ENCODE measurements at places on chromosomes 2 and 18.
A peak's percentile ranks its signal among the peaks of the same experiment; 100 is the strongest.

DNA sequence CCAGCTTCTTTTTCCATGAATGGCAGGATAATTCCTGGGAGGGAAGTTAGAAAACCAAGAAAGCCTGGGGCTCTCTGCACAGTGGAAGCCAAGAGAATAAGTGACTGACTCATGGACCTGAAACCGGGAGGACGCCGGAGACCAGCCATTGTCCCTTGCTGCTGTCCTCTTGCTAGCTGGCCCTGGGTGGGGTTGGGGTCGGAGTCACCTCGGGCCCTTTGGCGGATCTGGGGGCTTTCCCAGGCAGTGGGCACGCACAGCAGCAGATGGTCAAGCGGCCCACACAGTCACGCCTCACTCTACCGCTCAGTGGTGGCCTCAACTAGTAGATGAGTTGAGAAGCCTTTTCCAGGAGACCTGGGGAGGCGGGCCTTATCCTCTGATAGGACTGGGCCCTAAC lies 15.6 kb downstream of the EFHD1 start:
- DNase-seq: no peak

DNA sequence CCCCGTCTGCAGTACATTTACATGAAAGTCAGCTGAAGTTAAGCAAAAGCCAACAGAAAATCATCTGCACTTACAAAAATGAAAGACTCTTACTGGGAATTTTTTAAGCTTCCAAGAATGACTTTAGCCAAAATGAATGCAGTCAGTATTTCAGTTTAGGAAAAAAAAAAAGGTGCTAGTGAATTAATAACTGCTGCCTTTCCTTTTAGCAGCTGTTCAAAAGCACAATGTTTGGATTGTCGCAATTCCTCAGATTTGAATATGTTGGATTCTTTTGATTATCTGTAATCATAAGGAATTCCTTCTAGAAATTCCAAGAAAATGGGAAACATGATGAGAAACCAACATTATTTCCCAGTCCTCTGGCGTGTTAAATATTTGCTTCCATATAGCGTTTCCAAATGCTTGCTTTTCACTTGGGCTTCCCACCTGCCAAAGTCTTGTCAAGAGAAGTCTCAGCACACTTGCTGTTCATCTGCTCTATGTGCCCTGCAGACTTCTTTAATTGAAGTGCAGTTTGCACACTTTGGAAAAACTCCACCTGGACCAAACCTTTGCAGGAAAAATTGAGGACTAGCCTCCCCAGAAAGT lies 653.0 kb upstream of the SLC39A10 start:
- no peak for DNase-seq

DNA sequence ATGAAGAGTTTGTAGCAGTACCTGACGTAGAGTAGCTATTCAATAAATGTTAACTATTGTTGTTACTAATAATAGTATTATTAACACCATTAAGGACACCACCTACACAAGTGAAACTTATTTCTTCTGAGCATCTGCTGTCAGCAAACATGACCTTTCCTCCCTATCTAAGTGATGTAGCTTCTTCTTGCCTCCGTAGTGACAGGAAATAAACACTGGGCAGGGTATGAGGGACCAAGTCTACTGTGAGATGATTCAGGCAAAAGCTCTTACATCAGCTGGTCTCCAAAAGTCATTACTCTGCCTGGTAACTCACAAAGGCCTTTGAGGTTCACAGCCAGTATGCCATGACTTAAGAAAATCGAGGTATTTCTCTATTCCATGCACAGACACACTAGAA lies 750.5 kb downstream of the CPS1 start:
- DNase-seq: no peak

DNA sequence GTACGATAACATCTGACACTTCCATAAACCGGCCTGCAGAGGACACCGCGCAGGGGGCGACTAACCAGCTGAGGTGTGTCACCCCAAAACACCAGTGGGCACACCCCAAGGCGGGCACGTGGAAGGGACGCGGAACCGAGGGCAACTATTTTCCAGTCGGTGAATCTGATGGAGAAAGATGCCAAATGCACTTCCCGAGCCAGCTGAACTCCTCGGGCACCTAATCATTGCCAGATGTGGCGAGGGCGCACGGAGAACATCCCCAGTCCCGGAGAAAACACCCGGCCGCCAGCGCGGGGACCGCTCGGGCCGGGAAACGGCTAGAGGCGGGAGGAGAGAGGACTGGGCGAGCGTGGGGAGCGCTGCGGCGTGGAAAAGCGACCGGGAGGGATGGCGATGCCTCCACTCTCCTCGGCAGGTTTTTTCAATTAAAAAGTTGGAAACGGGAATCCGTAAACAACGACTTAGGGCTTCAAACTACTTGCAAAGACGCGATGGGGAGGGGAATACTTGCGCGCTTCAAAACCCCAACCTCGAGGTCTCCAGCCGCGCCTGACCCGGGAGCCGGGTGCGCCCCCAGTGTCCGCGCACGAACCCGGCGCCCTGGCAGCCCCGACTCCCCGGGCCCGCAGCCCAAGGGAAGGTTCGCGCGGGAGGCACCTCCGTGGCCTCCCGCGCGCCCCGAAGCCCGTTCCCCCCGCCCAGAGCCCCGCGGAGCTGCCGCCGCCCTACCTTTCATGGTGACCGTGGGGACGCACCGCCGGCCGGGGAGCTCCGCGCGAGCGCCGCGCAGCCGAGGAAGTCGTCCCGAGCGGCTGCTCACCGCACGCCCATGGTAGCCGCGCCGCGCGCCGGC lies 497 bp downstream of the COLEC12 start:
- no peak for DNase-seq

DNA sequence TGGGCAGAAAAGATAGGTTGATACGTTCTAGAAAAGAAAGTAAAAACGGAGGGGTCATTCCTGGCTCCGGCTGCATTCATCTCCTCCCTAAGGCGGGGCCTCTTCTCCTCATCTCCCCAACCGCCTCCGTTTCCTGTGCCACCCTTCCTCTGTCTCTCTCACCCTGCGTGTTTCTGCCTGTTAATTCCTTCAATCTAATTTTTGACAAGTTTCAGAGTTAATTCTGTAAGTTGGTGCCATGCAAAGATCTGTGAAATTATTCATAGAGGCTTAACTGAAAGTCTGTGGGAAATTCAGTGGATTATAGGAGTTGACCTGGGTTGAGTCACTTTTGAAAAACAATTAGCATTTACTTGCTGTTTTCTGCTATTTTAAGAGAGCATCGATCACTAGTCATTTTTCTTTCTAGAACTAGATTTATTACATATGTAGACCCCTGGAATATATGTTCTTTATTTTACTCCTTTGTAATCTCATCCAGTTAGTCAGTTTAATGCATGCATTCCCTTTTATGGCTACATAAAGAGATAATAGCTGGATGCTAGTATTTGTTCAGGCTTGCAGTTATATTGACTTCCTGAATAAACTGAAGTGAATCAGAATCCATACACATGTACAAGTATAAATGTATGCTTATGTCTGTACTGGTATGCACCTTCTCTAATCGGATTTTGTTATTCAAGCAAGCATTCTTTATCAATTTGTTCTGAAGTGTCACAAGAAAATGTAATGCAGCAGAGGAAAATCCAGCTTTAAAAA lies 91.1 kb downstream of the EML6 start:
- DNase-seq: no peak

DNA sequence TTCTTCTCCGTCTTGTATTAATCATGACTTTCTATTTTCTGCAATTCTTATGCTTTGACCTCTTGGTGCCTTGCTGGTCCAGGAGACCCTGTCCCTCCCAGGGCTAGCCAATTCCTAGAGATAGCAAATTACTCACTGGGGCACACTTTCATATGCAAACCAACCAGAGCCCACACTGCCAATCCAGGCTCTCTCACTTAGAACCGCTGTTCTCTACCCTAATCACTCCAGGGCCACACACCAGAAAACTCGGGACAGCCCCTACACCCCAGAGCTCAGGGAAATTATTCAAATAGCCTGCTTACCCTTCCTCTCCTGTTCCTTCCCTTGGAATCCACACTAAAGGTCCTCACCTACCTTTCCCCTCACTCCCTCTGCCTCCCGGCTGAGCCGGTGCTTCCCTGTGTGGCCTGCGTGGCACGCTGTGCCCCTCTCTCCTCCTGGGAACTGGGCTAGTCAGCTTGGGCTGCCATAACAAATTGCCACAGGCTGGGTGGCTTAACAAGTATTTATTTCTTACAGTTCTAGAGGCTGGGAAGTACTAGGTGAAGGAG lies 41.7 kb downstream of the VWA3B start:
- no peak for DNase-seq

DNA sequence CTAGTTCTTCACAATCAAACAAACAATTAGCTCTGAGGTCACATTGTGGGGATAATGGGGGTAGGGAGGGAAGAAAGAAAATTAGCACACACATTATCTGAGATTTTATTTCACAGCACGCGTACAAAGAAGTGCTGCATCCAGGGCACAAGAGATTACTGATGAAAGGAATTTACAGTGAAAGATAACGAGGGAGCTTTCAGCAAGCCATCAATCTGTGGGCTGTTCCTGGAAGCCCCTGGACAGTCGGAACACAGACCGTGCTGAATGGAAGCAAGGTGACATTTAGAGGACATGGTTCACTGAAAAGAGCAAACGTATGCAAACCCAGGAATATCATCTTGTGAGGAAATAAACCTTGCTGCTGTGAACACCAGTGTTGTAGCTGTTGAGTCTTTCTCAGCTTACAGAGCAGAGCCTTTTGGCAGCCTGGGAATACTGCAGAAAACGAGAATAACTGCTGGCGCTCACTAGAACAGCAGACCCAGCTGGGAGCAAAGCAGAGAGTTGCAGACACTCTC lies 63.2 kb downstream of the SCG2 start:
- no peak for DNase-seq

GRCh38 chr2:199131136-199131655 lies 326.5 kb downstream of the SATB2 start:
- no peak for DNase-seq

- DNase-seq: no peak
Observed at GRCh38 chr2:150255528-150255927, 231.9 kb downstream of the RND3 start.

DNA sequence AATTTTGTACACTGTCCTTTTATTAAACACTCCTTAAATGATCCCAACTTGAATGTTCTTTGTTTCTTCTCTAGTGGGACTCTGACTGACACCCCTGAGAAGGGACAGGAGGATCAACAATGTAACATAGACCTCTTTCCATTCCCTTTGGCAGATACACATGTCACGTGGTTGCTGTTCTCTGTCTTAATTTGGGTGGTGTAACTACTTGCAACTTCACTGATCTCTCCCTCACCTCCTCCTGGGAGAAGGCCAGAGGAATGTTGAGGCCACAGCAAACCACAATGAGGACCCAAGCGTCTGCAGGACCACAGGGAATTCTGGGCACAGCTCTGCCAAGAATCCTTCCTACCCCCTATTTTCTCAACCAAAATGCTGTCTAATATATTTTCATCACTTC lies 205.6 kb downstream of the RTP5 start:
- no peak for DNase-seq

DNA sequence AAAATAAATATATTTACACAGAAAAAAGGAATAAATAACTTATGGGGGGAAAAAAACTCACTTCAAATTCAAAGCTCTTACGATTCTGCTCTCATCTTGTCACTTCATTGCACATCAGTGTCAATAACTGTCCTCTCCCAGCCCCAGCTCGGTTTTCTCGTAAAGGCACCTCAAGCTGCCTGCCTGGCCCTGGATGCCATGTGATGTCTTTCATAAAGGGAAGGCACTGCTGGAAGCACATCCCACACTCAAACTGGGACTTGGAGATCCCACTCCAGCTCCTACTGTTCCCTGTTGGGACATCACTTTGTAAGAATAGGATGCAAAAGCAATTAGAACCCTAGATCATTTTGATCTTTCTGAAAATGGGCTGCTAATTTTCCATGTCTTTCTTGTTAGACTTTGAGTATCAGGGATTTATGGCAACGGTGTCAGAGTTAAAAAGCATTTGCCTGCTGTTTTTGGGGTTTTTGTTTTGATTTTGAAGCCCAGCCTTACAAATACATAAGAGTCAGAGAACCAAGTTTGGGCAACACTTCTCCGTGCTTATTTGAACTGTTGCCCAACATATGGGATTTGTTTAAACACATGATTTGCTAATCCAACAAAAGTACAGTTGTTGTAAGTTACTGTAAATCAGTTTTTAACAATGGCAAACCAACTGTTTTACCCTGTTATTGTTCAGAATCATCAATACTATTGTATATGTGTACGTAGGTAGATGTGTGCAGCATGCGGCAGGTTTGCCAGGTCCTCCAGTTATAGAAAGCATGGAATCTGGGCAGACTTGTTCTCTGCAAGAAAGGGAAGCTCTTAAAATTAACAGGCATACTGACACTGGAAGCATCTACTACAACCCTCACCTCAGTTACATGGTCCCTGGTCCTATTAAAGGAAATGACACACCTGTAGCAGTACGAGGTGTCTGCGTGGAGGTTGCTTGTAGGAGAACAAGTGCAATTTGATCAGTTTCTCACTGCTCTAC lies 20.6 kb downstream of the SERTAD2 start:
- DNase-seq: no peak

DNA sequence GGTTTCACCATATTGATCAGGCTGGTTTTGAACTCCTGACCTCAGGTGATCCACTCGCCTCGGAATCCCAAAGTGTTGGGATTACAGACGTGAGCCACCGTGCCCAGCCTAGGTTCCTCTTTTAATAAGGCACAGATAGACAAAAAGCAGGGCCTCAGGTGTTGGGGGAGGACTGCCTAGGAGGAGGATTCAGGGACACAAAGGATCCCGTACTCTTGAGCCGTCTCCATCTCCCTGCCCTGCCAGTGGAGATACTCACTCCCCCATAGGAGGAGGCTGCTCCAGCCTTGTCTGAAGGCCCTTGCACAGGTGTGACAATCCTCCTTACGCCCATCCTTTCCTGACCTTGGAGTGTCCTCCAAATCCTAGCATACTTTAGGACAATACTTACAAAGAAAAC lies 32.0 kb upstream of the TFCP2L1 start:
- no peak for DNase-seq

DNA sequence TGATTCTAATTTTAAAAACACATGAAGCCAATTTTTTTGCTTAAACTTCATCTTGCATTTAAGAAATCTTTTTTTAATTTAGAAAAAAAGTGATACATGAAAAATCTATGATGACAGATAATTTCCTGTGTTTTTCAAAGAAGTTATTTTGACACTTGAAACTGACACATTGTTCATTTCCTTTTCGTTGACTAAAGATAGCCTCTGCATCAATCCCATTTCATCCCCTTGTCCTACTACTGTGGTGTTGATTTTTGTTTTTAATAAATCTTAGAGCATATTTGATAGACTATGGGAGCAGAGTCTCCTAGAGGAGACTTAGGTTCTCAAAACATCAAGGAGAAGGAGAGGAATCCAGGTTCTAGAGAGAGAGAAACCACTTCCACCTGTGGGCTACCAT lies 70.9 kb downstream of the ACVR1C start:
- DNase-seq: no peak

DNA sequence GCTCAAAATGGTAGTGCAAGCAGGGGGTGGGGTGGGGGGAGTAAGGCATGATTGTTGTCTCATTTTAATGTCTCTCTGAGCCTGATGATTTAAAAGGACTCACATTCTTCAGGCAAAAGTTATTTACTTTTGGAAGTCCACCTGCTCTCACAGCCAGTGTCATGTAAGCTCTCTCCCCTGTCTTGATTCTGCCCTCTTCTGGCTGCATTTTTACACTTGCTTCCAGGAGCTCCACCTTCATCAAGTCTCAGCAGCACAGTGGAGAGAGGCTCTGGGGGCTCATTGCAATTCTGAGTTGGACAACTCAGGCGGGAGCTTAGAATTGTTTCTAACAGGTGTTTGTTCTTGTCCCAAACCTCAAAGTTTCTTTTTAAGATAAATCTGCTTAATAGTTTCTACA lies 39.2 kb downstream of the GNAL start:
- DNase-seq: peak; percentile 66
